ENCODE measurements at places on chromosomes 7 and 10. TPM values are rescaled to one million over a fixed set of nuclear protein-coding genes. Genes with fewer than 3 reads are reported as not detected.

DNA sequence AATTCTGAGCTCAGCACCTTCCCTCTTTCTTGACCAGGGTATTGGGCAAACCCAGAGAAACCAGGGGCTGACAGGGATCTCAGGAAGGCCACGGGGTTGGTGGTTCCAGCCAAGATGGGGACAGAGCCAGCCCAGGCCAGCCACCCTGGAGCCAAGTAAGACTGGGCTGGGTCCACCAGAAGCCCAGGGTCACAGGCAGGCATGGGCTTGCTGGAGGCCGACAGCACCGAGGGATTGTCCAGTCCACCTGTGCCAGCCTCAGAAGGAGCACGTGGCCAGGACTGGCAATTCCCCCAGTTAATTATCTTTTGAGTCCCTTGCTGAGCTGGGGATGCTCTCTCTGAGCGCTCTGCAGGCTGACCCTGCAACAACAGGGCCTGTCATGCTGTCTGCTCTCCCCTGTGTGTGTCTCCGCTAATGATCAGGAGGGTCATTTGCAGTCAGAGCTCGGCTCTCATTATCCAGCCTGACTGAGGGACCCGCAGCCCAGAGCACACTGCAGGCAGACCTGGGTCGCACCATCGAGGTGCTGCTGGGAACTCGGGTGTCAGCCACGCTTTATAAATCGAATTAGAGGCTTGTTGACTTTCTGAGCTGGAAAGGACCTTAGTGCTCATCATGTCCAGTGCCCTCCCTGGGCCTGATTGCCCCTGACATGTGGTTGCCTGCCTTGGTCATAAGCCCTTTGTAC, 69.5 kb upstream of the PPIF start:
- DNase-seq = no peak

- DNase-seq = no peak
Measured at GRCh38 chr10:44723082-44723481, 188.1 kb upstream of the TMEM72 start.

DNA sequence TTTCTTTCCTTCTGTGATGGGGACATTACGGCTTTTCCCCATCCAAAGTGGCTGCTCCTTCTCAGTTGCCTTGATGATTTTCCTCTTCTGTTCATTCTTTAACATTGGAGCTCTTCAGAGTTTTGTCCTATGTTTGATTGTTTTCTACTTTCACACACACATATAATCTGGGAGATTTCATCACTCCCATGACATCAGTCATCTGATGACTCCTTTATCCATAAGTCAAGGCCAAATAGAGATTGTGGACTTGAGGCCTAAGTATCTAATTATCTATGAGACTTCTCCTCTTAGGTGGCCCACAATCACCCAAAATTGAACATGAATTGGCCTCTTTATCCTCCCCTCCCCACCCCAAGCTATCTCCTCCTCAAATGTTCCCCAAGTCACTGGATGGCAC, 5.3 kb upstream of the COL1A2 start:
- DNase-seq = no peak

GRCh38 chr10:11080564-11080984, 62.9 kb downstream of the CELF2 start:
- no peak for DNase-seq

- DNase-seq = no peak
Measured at GRCh38 chr10:4041635-4042034, 256.6 kb upstream of the KLF6 start.

- no peak for DNase-seq
Measured at GRCh38 chr10:23341004-23341403, 3.6 kb downstream of the C10orf67 start.

DNA sequence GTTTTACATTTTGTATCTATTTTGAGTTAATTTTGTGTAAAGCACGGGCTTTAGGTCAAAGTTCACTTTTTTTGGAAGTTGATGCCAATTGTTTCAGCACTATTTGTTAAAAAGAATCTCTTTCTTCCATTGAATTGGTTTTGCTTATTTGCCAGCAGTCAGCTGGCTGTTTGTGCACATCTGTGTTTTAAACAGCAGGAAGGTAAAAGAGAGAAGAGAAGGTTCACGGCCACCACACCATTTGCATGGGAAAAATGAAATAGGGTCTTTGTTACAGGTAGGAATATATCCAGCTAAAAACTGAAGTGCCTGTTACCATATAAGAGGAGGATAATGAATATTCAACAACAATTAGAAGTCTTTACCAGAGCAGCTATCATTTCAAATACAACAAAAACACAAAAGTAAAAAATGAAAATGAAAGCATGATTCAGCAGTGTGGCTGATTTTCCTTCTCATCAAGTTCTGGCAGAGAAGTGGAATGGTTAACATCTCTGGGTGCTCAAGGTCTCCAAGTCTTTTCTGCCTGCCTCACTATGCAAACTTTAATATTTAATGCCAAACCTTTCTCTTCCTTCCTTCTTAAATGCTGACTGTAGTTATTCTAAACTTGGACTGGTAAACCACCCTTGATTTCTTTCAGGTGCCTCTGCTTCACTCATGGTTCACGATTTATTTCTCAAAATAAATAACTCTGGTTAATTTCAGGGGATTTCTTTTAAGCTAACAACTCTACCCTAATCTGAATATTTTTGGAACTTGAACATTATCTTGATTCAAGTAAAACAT, 841.5 kb downstream of the GRM8 start:
- no peak for DNase-seq

DNA sequence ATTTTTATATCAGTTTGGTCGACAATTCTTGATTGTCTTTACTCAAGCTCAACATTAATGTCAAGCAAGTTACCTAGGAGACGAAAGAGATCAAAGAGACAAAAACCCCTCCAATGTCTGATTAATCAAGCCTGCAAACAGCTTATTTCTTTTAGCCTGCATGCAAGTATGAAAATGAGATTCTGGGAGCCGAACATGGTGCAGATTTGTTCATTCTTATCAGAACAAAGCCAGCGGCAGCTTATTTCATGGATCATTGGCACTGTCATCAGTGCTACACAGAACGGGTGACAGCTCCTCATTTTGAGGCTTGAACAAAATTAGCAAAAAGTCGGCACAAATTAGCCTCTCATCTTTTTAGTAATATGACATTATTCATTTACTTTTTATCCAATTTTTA, 26.5 kb downstream of the FAM204A start:
- DNase-seq = no peak

DNA sequence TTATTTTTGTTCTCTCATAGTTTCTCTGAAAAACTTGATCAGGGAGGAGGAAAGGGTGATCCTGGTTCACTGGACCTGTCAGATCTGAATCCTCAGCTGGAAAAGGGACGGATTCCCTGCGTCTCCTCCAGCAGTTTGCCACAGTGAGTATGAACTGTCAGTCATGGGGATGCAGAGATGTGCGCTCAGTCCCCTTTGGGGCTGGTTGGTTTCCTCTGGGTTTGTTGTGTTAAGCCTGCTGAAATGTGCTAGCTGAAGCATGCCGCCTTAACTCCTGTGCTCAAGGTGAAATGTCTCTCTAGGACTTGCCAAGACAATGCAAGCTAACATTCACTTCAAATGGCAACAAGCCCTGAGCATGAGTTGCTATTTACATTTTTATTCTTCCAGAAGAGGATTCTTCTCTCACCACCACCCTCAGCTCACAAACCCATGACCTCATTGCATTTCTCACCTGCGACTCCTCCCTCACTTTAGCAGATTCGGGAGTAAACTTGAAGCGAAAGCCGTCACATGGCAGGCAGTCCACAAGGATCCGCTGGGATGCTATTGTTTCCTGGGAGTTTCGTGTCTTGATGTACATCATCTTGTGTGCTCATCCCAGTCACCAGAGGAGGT, 192.9 kb upstream of the FZD8 start:
- DNase-seq = no peak

DNA sequence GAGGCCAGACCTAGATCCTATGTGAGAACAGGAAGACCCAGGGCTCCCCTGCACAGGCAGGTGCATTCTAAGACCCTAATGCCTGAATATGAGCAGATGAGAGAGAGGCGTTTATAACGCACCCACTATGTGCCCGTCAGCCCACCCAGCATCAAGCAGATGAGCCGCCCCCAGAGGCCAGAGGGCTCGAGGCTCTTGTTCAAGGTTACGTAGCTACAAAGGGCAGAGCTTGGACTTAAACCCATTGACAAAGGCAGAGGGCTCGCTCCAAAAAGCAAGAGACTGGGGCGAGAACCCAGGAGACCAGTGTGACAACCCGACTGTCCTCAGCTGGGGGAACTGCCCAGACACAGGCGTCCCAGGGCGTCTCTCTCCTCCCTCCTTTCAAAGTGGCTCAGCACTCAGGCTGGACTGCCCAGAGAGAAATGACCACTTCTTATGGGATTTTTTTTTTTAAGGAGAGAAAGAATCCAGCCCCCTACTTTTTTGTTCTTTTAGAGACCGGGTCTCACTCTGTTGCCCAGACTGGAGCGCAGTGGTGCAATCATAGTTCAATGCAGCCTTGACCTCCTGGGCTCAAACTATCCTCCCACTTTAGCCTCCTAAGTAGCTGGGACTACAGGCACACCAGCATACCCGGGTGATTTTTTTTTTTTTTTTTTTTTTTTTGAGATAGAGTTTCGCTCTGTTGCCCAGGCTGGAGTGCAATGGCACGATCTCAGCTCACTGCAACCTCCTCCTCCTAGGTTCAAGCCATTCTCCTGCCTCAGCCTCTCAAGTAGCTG, 40.1 kb downstream of the TNRC18 start:
- DNase-seq = no peak

DNA sequence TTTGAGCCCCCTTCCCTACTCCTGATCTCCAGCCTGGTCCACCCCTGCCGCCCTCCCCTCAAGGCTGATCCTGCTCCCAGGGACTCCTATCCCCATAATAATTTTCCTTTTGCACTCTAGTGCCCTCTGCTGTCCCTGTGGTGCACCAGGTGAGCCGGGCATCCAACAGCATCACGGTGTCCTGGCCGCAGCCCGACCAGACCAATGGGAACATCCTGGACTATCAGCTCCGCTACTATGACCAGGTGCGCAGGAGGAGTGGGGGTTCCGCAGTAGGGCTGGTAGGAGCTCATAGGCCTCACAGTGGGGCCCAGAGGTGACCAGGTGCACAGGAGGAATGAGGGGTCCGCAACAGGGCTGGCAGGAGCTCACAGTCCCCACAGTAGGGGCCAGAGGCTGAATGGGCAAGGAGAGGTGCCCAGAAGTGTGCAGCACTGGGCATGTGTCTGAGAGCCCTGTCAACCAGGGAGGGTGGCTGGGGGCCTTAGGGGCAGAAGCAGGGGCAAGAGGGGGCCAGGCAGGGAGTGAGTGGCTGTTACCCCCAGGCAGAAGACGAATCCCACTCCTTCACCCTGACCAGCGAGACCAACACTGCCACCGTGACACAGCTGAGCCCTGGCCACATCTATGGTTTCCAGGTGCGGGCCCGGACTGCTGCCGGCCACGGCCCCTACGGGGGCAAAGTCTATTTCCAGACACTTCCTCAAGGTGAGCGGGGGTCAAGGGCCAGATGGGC, 11.7 kb downstream of the EPHB6 start:
- DNase-seq = peak; percentile 70

DNA sequence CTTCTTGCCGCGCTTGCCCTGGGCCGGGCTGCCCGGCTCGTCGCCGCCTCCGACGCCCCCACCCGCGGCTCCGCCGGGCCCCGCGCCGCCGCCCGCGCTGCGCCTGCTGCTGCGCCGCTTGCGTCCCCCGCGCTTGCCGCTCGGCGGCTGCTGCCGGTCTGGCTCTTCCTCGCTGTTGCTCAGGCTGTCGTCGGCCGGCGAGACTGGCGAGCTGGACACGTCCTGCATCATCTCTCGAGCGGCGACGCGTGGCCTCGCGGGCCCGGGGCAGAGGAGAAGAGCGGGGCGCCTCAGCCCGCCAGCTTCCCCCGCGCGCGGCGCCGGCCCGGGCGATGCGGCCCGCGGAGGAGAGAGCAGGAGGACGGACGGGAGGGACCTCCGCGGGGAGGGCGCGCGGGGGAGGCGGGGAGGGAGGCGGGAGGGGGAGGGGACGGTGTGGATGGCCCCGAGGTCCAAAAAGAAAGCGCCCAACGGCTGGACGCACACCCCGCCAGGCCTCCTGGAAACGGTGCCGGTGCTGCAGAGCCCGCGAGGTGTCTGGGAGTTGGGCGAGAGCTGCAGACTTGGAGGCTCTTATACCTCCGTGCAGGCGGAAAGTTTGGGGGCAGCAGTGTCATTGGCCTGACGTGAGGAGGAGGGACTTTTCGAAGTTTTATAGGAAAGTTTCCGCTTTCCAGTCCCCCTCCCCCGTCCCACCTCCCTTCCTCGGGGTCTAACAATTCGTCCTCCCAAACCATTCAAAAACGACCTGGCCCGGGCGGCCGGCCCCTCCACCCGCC, at the start of gene TWIST1:
TWIST1 (minus strand) TSS at position 546 of the 779 bp plus-strand sequence; CDS start at position 231, 315 bp downstream.
- DNase-seq = no peak

- peak; percentile 32 for DNase-seq
Measured at GRCh38 chr10:72365106-72365895, 10.6 kb upstream of the DNAJB12 start.

DNA sequence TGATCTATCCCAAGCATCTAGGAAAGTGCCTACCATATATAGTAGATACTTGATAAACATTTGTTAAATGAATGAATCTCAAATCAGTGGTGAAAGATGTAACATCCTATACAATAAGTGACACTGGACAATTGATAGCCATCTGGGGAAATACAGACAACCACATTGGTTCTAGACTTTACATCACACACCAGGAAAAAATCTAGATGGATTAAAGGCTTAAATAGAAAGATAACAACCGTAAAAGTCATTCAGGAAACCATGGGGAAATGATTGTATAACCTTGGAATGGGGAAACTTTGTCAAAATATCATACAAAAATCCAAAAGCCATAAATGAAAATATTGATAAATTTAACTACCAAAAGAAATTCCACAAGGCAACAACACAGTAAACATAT, 7.0 kb upstream of the GARIN1A start:
- DNase-seq = no peak

DNA sequence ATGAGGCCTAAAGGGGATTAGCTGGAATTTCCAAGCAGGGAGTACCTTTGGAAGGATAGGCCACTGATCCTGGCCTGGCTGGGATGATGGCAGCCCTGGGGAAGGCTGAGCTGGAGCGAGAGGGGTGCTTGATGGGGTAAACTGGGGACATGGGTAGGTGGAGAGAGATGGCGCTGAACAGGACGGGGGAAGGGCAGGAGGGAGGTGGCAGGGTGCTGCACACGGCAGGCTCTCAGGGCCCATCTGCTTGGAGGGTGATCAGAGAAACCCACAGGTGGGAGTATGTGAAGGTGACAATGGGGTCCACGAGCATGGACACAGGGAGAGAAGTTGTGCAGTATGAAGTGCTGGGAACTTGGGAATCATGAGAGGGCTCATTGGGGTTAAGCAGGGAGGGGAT, 10.3 kb downstream of the MAT1A start:
- DNase-seq = no peak

Gene CPA5
- total RNA-seq = not detected

Gene CALCR
- total RNA-seq = not detected

Gene SPDYE5
- not detected for total RNA-seq

Gene VWDE
- total RNA-seq = 0.70 TPM

Gene KLF14
- not detected for total RNA-seq

Gene ELMO1
- total RNA-seq = 1.1 TPM

Gene TUBAL3
- total RNA-seq = 0.39 TPM

Gene EGR2
- 0.30 TPM for total RNA-seq

Gene DNAJC12
- total RNA-seq = 1.4 TPM

Gene LIPF
- not detected for total RNA-seq

Gene TFEC
- total RNA-seq = 45.1 TPM

Gene IDI1
- total RNA-seq = 133 TPM

Gene SEM1
- 116 TPM for total RNA-seq

Gene NPTX2
- not detected for total RNA-seq

All from Caco-2 (cell line).